Hematopoietic multipotent progenitor cell (in vitro differentiated cells): ENCODE measurements at places on chromosomes 4 and X. TPM values are rescaled to one million over a fixed set of nuclear protein-coding genes. Genes with fewer than 3 reads are reported as not detected.

The ADAMTS3 gene
- 1.1 TPM for total RNA-seq

DNA sequence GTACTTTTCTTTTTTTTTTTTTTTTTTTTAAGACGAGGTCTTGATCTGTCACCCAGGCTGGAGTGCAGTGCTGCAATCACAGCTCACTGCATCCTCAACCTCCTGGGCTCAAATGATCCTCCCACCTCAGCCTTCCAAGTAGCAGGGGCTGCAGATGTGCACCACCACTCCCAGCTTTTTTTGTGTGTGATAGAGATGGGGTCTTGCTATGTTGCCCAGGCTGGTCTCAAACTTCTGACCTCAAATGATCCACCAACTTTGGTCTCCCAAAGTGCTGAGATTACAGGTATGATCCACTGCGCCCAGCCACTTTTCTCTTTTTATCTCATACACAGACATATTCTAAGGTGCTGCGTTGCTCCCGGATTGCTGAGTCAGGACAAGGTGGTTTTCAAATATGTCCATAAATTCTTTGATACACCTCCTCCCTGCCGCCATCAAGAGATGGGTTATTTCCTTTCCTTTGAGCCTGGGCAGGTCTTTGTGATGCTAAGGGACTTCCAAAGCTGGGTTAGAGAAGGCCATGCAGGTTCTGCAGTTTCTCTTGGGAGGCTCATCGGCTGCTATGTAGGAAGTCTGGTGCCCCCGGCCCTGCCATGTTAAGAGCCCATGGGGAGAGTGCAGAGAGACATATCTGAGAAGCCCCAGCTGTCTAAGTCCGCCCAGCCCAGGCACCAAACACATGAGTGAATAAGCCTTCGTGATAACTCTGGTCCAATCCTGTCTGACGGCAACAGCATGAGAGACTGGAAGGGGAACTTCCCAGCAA is 8.4 kb upstream of the PLA2G12A start:
- DNase-seq = no peak

DNA sequence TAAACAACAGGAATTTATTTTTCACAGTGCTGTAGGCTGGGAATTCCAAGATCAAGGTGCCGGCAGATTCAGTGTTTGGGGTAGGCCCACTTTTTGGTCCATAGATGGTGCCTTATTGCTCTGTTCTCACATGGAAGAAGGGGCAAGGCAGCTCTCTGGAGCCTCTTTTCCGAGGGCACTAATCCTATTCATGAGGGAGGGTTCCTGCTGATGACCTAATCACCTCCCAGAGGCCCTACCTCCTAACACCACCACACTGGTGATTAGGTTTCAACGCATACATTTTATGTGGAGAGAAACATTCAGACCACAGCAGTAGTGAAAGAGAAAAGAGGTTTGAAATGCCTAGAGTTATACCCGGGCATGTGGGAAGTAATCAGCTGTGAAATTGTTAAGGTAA is 1.4 kb upstream of the POLA1 start:
- DNase-seq = no peak

The SSX3 gene
- not detected for total RNA-seq

DNA sequence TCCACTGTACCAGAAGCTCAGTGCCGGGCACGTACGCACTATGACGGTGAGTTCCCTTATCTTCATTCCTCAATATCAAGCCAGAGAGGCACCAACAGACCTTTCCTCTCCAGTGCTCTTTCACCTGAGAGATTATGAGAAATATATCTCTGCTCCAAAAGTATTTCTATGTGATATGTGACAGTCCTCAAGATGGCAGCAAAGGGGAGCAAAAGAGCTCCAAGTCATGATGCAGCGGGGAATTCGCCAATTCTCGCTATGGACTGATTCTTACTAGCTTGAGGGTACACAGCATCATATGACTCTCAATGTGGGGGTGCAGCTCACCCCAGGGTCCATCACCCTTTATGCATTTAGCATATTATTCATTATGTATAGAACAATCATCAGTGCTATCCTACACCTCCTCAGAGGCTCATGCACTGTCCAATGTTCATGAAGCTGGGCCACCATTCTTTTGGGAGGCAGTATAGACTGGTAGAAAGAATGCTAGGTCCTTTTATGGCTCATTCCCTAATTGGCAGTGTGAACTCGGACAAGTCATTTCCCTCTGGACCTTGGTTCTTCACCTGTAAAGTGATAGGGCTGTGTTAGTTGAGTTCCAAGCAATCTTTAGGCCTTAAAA is 12.8 kb upstream of the IQSEC2 start:
- DNase-seq = no peak

DNA sequence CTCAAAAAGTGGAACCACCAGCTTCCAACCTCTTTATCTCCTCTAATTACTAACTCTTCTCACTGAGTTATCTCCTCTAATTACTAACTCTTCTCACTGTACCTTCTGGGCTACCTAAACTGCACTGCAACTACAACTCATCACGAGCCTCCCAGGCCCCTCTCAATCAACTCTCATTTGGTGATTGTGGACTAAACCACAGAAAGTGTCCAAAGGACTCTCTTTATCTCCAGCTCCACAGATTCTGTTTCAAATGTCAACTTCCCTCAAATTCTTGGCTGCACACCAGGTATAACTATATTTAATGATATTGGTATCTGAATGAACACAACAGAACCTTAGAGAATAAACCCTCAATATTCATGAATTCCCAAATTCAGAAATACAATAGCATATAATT is 182.9 kb downstream of the MAML3 start:
- no peak for DNase-seq

- no peak for DNase-seq
Measured at GRCh38 chr4:168336837-168337549, 18.4 kb upstream of the DDX60 start.

DNA sequence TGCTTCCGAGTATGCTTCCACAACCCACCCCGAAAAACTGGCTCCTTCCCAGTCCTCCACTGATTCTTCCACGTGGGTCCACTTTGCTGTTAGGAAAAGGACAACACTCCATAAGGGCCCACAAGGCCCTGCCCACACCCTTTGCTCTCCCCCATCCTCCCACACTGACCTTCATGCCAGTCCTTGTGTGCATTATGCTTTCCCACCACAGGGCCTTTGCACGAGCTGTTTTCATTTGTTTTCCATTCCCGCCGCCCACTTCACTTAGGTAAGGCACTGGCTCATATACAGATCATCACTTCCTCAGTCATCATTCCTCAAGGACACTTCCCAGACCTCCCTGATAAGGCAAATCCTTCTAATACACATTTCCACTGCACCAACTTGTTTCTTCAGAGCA is 16.8 kb upstream of the SEL1L3 start:
- no peak for DNase-seq

DNA sequence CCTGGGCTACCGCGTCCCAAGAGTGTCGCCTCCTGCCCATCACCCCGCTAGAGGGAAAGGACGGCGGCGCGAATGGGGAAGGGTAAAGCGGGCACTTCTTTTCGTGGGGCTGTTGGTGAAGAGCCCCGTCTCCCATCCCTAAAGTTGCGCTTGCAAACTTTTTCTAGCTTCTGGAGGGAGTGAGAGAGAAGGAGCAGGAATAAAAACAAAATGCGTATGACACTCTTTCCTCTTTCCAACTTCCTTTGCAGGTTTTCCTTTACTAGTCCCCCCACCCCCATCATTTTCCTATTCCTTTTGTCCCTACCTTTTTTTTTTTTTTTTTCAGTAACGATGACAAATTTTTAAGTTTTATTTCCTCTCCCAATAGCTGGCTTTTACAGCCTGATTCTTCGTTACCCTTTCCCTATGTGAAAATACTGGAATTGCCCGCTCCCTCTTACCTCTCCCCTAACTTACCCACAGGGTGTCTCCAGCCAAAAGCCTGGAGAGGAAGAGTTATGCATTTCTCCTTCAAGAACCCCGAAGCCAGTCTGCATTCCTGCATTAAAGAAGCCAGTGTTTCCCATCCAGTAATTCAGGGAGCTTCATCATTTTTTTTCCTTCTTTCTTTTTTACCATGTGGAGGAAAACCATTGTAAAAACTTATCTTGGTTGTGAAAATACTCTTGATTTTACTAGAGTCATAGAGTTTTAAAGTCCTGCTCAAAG is 613 bp upstream of the ARSJ start:
- DNase-seq = no peak

The TRIM75 gene
- not detected for total RNA-seq

GRCh38 chrX:100913111-100913510 is 15.6 kb downstream of the XKRX start:
- DNase-seq = no peak

GRCh38 chr4:169207436-169208089 is 63.2 kb downstream of the SH3RF1 start:
- no peak for DNase-seq

DNA sequence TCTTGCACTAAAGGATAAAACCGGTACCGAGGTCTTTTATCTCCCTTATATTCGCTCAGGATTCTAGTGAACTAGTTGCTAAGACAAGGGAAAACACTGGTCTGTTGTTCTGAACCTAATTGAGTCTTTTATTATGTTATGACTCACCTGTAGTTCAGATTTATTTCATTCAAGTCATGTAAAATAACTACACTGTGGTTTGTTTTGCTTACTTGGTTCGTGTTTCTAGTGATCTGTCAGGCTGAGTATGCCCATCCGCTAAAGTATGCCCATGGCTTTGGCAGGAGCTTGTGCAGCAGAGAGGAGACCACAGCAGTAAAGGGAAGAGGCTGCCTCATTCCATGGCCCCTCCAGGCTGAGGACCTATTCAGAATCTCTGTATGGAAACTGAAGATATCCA is 126.1 kb downstream of the AFF1 start:
- DNase-seq = no peak

DNA sequence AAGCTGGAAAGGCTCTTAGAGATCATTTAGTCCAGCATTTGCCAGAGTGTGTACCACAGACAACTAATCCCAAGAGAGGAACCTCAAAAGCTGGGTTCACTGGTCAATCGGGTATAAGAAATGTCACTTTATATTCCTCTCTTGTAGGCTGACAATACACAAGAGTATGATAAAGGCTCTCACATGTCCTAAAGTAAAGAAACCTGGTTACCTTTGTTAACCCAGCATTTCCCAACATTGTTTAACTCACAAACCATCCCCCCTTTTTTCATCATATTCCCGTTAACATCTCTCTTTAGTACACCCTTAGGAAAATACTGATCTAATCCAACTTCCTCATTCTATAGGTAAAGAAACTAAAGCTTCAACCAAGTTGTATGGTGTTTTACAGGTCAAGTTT is 74.4 kb downstream of the MBNL3 start:
- no peak for DNase-seq

The SEPTIN11 gene
- total RNA-seq = 67.3 TPM

The RAB39B gene
- 3.2 TPM for total RNA-seq
